ENCODE measurements at places on chromosomes 12 and 14.

- no peaks in the 10 kb centered on the region for H3K4me1 ChIP-seq
- DNase-seq: no peak
- no peak overlapping the region for H3K27ac ChIP-seq
- H3K4me3 ChIP-seq: no peak overlapping the region
- no peaks in the 10 kb centered on the region for H3K27me3 ChIP-seq
- H3K36me3 ChIP-seq: no peaks in the 10 kb centered on the region
These were observed 394.2 kb downstream of the FSCB start for GRCh38 chr14:44112774-44113460.

DNA sequence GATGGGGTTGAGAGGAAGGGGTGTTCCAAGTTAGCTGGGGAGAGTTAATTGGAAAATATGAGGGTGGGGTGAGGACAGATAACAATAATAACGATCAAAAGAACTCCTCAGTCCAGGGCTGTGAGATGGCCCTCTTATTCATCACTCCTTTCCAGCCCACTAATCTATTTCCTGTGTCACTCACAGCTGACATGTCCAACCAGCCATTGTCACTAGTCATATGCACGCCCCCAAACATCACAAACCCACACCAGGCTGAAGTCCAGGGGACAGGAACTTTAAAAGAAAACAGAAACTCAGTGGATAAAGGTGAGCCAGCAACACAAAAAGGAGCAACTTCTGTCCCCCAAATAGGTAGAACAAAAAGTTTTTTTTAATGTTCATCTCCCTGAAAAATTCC lies 911 bp downstream of the CALCOCO1 start:
- peak overlapping the region; percentile 88 for H3K4me3 ChIP-seq
- peaks cover 24% of the 10 kb centered on the region for H3K4me1 ChIP-seq
- peaks cover 5% of the 10 kb centered on the region for H3K27me3 ChIP-seq
- peaks cover 5% of the 10 kb centered on the region for H3K36me3 ChIP-seq
- DNase-seq: no peak
- peak overlapping the region; percentile 43 for H3K27ac ChIP-seq

DNA sequence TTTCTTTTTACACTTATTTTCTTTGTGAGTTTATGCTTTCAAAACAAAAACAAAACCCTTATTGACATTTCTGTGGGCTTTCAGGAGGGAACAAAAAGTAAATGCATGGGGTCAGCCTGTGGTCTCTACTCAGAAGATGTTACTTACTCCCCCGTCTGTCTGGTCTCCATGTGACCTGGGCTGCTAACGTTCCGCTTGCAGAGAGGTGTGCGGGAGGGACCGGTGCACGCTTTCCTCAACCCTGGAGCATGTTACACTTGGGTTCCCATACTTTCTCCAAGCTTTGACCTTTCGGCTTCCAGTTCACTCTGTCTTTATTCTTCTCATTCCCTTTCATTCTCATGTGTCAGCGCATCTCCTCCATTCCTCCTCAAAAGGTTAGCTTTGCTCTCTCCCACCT lies 36.5 kb downstream of the ZC3H14 start:
- H3K4me3 ChIP-seq: peak overlapping the region; percentile 53
- no peak for DNase-seq
- peak overlapping the region; percentile 80 for H3K27ac ChIP-seq
- H3K36me3 ChIP-seq: peaks cover 77% of the 10 kb centered on the region

DNA sequence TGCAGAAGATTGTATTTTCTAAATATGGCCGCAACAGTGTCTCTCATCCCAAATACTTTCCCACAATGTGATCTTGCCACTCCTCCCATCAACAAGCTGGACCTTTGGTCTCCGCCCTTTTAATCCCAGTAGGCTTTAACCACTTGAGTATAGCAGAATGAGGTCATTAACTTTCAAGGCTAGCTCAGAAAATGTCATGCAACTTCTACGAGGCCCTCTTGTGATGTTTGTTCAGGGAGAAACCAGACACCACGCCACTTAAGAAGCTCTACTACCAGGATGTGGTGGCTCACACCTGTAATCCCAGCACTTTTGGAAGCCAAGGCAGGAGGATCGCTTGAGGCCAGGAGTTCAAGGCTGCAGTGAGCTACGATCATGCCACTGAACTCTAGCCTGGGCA lies 20.1 kb upstream of the OR6J1 start:
- H3K27me3 ChIP-seq: no peaks in the 10 kb centered on the region
- no peak overlapping the region for H3K4me3 ChIP-seq
- H3K36me3 ChIP-seq: no peaks in the 10 kb centered on the region

GRCh38 chr12:77772676-77773298 lies 57.9 kb upstream of the NAV3 start:
- H3K4me3 ChIP-seq: no peak overlapping the region
- no peak overlapping the region for H3K27ac ChIP-seq
- H3K4me1 ChIP-seq: no peaks in the 10 kb centered on the region
- DNase-seq: no peak

- no peak overlapping the region for H3K4me3 ChIP-seq
- H3K27ac ChIP-seq: no peak overlapping the region
- no peaks in the 10 kb centered on the region for H3K36me3 ChIP-seq
- no peaks in the 10 kb centered on the region for H3K27me3 ChIP-seq
These were observed 495.4 kb upstream of the TMEM132C start for GRCh38 chr12:127771546-127771945.

GRCh38 chr14:101071493-101071906 lies 168.0 kb upstream of the RTL1 start:
- no peak for DNase-seq
- no peaks in the 10 kb centered on the region for H3K4me1 ChIP-seq
- no peak overlapping the region for H3K27ac ChIP-seq
- H3K27me3 ChIP-seq: peaks cover under 1% of the 10 kb centered on the region

DNA sequence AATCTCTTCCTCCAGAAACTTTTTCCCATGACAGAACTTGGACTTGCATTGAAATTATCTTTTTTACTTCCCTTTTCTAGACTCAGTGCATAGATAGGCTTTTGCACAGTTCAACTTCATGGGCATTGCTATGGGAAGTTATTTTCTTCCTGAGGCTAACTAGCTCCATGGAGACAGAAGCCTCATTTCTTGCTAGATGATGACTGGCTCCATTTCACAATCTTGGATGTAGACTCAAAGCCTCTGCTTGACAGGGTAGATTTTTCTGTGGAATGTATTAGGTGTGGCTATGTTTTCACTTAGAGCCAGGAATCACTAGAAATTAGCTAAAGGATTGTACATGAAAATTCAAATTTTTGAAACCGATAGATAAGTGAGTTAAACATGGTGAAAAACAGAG lies 884.1 kb upstream of the MGAT4C start:
- no peak for DNase-seq
- H3K27ac ChIP-seq: no peak overlapping the region
- H3K36me3 ChIP-seq: no peaks in the 10 kb centered on the region
- no peaks in the 10 kb centered on the region for H3K4me1 ChIP-seq
- H3K27me3 ChIP-seq: no peaks in the 10 kb centered on the region

- no peak for DNase-seq
- H3K36me3 ChIP-seq: peaks cover 11% of the 10 kb centered on the region
- H3K27me3 ChIP-seq: no peaks in the 10 kb centered on the region
- H3K27ac ChIP-seq: no peak overlapping the region
- peaks cover 10% of the 10 kb centered on the region for H3K4me1 ChIP-seq
These were observed 2.4 kb upstream of the SRP54 start for GRCh38 chr14:34980337-34980900.

GRCh38 chr14:104464907-104465306 lies 114.7 kb upstream of the C14orf180 start:
- H3K4me1 ChIP-seq: no peaks in the 10 kb centered on the region
- no peak overlapping the region for H3K4me3 ChIP-seq
- H3K27me3 ChIP-seq: peaks cover 22% of the 10 kb centered on the region
- no peak overlapping the region for H3K27ac ChIP-seq

DNA sequence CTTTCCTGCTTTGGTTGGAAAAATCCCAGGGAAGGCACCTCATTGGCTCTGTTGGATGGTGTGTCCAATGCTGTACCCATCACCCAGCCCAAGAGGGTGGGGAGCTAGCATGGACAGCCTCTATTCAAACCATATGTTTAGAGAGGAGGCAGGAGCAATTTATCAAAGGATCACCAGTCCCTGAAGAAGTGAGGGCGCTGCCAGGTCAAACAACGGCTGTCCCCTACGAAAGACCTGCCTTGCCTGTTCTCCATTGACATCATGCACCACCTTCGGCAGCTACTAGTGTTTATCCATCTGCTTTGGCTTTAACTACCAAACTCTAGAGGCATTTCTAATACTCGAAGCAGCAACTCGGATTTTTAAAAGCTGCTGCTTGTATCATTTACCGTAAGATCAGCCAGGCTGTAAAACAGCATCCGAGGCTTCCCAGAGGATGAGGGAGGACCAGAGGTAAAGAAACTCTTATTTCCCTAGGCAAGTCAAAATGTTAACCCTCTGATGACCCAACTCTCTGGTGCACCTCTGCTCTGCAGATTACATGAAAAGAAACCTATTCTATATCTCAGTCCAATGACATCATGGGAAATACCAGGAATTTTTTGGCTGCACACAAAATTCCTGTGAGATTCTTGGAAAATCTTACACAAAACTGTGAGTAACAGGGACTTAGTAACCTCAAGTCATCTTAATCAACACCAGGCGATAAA lies 720.9 kb upstream of the TBX3 start:
- no peaks in the 10 kb centered on the region for H3K4me1 ChIP-seq
- DNase-seq: no peak
- H3K27me3 ChIP-seq: no peaks in the 10 kb centered on the region
- H3K27ac ChIP-seq: no peak overlapping the region
- H3K36me3 ChIP-seq: no peaks in the 10 kb centered on the region

GRCh38 chr12:120999191-121000120 lies 16.8 kb downstream of the C12orf43 start:
- no peak for DNase-seq
- H3K4me3 ChIP-seq: no peak overlapping the region
- H3K27ac ChIP-seq: no peak overlapping the region
- H3K36me3 ChIP-seq: peaks cover 17% of the 10 kb centered on the region

- H3K36me3 ChIP-seq: no peaks in the 10 kb centered on the region
- H3K27ac ChIP-seq: no peak overlapping the region
- DNase-seq: no peak
- peaks cover 5% of the 10 kb centered on the region for H3K27me3 ChIP-seq
- H3K4me3 ChIP-seq: no peak overlapping the region
These were observed 147.5 kb downstream of the SLC2A13 start for GRCh38 chr12:39958377-39958776.

GRCh38 chr14:44374906-44375305 lies 132.2 kb downstream of the FSCB start:
- no peaks in the 10 kb centered on the region for H3K27me3 ChIP-seq
- no peaks in the 10 kb centered on the region for H3K36me3 ChIP-seq
- no peak for DNase-seq
- no peak overlapping the region for H3K27ac ChIP-seq

- H3K4me1 ChIP-seq: no peaks in the 10 kb centered on the region
- no peak overlapping the region for H3K4me3 ChIP-seq
- no peaks in the 10 kb centered on the region for H3K27me3 ChIP-seq
- no peak for DNase-seq
- H3K27ac ChIP-seq: no peak overlapping the region
These were observed 58.2 kb downstream of the SETD3 start for GRCh38 chr14:99422228-99423010.

DNA sequence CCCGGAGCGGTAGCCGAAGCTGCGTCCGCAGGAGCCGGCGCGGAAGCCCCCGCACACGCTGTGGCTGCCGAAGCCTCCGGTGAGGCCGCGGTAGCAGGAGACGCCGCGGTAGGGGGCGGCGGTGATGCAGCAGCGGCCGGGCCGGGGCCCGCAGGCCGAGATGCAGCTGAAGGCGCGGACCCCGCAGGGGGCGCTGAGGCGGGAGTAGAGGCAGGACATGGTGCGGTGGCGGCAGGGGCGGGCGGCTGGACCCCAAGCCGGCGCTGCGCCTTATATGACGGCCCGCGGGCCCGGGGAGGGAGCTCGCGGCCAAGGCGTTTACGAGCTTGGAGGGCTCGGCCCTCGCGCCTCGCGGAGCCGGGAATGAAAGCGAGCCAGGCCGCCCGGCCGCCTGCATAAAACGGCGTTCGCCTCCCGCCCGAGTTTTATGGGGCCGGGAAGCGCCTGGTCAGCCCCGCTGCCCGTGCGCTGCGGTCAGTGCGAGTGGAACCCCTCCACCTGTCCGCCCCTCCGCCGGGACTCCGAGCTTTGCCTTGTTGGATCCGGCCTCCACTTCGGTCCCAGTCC lies 16.0 kb upstream of the KRT86 start:
- H3K27ac ChIP-seq: no peak overlapping the region
- H3K4me3 ChIP-seq: no peak overlapping the region
- DNase-seq: no peak
- H3K4me1 ChIP-seq: peaks cover 9% of the 10 kb centered on the region
- H3K27me3 ChIP-seq: peaks cover 60% of the 10 kb centered on the region

GRCh38 chr12:121086781-121087295 lies 45.8 kb upstream of the P2RX7 start:
- H3K4me1 ChIP-seq: peaks cover 12% of the 10 kb centered on the region
- no peak overlapping the region for H3K27ac ChIP-seq
- peaks cover 9% of the 10 kb centered on the region for H3K27me3 ChIP-seq
- H3K36me3 ChIP-seq: no peaks in the 10 kb centered on the region

DNA sequence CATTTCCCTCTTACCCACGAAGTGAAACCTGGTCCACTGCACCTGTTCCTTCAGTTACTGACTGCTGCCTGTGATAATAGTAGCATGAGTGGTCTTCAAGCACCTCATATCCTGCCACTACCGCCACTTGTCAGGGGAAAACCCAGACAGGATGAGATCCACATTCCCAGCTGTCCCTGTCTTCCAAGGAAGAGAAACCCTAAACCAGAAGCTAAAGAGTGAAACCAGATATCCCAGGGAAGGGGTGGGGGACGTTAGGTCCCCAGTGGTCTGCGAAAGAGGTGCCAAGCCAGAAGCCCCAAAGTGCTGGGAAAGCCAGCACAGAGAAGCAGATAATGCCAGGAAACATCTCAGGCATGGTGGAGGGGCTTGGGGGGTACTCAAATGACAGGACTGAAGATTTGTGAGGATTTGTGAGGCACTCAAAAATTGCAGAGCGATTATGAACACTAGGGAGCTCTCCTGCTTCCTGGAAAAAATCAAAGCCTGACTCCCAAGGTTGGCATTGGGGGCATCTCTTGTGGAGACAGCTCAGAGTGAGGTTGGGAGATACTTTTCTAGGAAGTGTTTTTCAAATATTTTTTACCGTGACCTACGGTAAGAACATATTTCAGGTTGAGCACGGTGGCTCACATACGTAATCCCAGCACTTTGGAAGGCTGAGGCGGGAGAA lies 77.9 kb downstream of the TMEM30B start:
- peaks cover 23% of the 10 kb centered on the region for H3K27me3 ChIP-seq
- no peaks in the 10 kb centered on the region for H3K4me1 ChIP-seq
- no peak overlapping the region for H3K4me3 ChIP-seq
- H3K27ac ChIP-seq: no peak overlapping the region
- DNase-seq: no peak

DNA sequence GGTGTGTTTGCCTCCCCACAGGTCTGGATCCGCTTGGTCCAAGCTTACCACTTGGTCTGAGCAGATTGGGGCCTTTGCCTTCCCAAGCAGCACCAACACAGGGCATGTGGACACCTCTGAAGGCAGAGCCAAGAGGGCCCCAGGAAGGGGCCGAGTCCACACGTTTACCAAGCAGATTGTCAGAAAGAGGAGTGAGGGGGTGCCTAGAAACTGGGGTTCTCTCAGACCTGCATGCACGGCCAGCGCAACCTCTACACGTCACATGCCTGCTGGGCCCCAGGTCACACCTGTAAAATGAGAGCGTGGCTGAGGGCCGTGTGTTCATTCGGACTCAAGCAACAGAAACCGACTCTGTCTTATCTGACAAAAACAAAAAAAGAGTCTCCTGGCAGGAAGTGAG lies 96.9 kb downstream of the PAPOLA start:
- H3K27ac ChIP-seq: no peak overlapping the region
- peaks cover 3% of the 10 kb centered on the region for H3K27me3 ChIP-seq
- no peaks in the 10 kb centered on the region for H3K36me3 ChIP-seq
- H3K4me1 ChIP-seq: peaks cover 1% of the 10 kb centered on the region
- no peak for DNase-seq
- no peak overlapping the region for H3K4me3 ChIP-seq

All from activated T-helper 2 cell treated with anti-CD3 and anti-CD28 coated beads, Interferon-gamma antibody, Interleukin-2, Interleukin-4, amounts not matched to agents 10 μg/mL and 5 μg/mL and 100 μg/mL, durations not matched to agents 14 hours and 24 hours and 36 hours (primary cell).